ENCODE measurements at places on chromosomes 12 and 14.
A peak's percentile ranks its signal among the peaks of the same experiment; 100 is the strongest.

DNA sequence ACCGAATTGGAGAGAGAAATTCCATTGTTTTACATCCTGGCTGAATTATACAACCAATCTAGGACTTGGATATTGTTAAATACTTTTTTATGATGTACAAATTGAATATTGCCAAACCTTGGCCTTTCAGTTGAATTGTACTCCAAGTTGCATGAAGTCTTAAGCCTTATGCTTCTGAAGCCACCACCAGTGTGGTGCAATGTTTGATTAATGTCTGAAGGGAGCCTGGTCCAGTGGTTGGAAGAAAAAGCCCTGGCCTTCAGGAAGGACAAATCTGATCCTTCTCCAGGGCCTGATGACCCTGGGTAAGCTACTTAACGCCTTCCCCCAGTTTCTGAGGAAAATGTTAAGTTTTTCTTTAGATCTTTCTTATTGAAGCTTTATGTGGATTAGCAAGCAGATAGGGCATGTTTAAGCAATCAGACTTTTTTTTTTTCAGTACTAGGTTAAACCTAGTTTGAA, 72.0 kb downstream of the PAPOLA start:
- DNase-seq: no peak

DNA sequence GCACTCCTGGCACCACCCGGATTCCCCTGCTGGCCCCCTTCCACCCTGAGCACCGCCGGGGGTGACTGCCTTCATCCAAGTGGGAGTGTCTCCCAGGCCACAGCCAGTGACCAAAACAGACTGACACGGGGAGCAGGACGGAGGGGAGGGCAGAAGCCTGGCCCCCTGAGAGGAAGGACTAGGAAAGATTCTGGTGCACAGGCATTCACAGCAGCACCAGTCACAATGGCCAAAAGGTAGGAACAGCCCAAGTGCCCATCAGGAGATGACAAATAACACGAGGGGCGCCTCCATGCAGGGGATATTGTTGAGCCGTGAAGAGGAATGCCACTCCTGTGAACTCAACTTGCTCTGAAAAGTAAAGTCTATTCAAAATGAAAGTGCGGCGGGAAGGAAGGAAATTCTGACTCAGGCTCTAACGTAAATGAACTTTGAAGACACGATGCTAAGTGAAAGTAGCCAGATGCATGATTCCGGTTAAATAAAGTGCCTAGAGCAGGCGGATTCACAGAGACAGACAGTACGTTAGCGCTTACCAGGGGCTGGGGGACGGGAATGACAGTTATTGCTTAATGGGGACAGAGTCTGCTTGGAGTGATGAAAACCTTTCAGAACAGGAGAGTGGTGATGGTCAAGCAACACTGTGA, 146.1 kb upstream of the NCOR2 start:
- DNase-seq: peak; percentile 57

- no peak for DNase-seq
Observed at GRCh38 chr14:32352631-32353030, 23.5 kb downstream of the AKAP6 start.

GRCh38 chr14:38038171-38038570, 169.5 kb upstream of the SSTR1 start:
- DNase-seq: no peak

- DNase-seq: no peak
Observed at GRCh38 chr12:124685689-124686369, 118.4 kb upstream of the NCOR2 start.

GRCh38 chr12:38906482-38907200, 1.2 kb upstream of the CPNE8 start:
- peak; percentile 94 for DNase-seq

DNA sequence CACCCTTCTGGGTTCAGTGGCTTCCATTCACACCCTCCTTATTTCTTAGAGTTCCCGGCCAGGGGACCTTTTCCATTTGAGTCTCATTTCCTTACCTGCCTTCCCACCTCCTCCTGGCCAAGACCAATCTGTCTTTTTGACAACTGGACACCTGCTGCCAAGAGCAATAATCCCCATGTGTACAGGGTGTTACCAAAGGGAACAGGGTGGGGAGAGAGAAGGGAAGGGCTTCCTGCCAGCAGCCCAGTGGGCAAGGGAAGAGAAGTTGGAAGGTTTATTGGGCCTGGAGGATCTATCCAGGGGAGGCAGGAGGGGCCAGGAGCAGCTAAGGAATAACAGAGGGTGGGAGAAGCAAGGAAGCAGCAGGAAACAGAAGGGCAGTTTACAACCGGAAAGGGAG, 346.2 kb downstream of the C12orf75 start:
- no peak for DNase-seq

DNA sequence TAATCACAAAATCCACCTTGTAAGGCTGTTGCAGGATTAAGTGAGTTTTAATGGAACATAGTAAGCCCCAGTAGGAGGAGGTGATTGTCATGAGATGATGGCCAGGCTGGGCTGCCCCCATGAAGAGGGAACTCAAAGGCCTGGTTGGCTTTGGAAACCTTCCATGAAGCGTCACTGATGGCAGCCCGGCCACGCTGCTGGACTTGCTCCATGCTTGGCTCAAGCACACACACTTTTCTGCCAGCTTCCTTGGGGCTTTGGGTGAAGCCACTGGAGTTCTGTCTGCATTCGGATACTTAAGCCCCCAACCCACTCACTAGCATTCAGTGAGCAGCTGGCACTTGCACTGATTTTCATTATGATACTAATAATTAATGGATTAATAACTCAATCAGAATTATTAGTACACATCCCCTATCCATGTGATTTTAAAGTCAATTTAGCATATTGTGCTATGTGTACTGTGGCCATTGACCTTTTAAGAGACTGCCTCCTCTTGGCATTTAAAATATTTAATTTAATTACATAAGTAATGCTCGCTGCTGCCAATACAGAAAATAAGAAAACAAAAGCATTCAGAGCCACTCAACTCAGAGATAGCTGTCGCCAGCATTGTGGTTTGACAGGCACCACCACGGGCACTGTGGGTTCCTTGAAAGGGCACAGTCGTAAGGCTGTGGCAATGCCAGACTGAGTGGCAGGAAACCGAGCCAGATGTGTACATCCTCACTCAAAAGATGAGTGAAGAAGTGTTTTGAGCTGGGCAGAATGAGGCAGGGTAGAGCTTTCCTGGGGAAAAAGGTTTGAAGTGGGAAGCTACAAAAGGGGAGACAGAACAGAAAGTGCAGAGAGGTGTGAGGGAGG, 15.9 kb downstream of the KRT85 start:
- DNase-seq: peak; percentile 48

GRCh38 chr12:26135571-26135970, 10.7 kb upstream of the BHLHE41 start:
- DNase-seq: no peak

DNA sequence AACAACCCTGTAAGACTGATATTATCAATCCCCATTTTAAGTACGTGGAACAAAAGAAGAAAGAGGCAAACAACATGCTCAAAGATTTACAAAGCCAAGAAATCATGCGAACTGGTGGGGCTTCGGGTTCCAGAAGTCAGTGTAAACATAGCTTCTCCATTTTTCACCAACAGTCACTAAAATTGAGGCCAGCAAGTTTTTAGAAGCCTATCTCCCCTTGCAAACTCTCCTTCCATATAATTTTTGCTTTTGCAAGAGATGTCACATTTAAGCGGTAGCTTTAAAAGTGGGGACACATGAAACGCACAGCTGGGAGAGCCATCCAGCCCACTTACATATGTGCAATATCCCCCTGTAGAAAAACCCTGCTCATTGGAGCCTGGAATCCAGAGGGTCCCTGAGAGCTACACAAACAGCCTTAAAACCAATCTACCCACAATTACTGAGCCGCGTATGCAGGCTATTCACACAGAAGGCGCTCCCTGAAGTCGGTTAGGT, 797 bp downstream of the SLC11A2 start:
- DNase-seq: no peak

DNA sequence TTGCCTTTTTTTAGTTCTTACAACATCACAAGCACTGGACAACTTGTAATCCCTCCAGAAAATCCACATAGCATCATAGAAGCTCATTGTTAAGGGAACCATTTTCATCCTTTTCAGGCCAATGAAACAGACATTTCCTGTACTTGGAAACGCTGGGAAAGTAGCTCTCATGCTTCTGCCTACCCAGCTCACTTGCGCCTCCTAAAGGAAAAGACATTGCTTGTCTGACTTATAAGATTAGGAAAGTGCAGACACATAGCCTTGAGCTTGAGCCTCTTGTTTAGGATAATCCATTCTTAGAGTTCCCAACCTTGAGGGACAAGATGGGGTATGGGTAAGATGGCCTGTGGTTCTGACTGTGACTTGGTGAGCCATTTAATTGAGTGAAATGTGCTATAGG, 589.5 kb downstream of the NOVA1 start:
- no peak for DNase-seq

GRCh38 chr12:32891526-32891925, 5.1 kb downstream of the PKP2 start:
- DNase-seq: no peak

DNA sequence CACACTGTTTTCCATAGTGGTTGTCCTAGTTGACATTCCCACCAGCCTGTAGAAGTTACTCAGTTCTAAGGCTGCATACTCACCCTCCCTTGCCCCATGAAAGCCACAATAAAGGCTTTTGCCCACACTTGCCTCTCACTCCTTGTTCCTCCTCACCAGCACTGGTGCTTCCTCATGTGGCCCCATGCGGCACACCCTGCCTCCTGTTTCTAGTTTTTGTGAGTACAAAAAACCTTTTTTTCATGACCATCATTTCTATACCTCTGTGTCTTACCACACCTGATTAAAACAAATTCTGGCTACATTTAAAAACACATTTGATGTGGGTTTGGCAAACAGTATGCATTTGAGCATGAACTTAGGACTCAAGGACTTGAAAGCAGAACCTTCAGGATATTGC, 40.7 kb upstream of the RIN3 start:
- no peak for DNase-seq

- no peak for DNase-seq
Observed at GRCh38 chr14:31142455-31143087, 65.0 kb downstream of the HECTD1 start.

GRCh38 chr12:58906917-58907316, 13.4 kb downstream of the LRIG3 start:
- no peak for DNase-seq

GRCh38 chr14:58272588-58273372, 25.6 kb upstream of the ARID4A start:
- DNase-seq: no peak

- DNase-seq: no peak
Observed at GRCh38 chr12:92582893-92583292, 119.9 kb upstream of the PLEKHG7 start.
